Activated T-helper 9 cell treated with anti-CD3 and anti-CD28 coated beads, Interleukin-2, amount 50 U/mL, for 16 hours (primary cell): ENCODE measurements at places on chromosomes 5 and 9.

DNA sequence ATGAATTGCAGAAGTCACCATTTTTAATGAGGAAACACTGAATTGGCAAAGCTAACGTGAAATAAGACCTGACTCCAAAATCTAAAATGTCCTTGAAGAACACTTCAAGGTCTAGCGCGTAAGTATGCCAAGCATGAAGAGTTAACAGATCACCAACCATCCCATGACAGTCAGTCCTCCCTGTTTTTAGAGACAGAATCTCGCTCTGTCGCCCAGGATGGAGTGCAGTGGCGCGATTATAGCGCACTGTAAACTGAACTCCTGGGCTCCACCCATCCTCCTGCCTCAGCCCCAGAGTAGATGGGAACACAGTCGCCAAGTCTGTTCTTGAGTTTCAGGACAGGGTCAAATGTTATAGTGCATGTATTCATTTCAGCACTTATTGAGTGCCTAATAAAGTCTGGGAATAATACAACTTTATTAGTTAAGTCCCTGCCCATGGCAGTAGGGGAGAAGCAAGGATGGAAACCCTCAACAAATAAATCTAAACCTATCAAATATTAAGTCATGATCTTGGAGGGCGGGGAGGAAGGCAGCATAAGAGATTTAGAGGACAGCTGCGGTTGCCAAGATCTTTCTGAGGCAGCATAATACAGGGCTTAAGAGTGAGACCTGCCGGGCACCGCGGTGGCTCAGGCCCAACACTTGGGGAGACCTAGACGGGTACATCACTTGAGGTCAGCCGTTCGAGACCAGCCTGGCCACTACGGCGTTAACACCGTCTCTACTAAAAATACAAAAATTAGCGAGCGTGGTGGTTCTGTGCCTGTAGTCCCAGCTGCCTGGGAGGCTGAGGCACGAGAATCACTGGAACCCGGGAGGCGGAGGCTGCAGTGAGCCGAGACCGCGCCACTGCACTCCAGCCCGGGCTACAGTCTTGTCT is 1.1 kb downstream of the ATPSCKMT start:
- DNase-seq = no peak

- DNase-seq = no peak
Observed at GRCh38 chr5:55222985-55223811, 3.9 kb downstream of the MCIDAS start.

- no peak for DNase-seq
Observed at GRCh38 chr9:121714075-121714705, 62.8 kb downstream of the DAB2IP start.

- DNase-seq = no peak
Observed at GRCh38 chr5:6830643-6831239, 117.5 kb downstream of the TENT4A start.

GRCh38 chr9:131759017-131759647 is 19.3 kb upstream of the RAPGEF1 start:
- no peak for DNase-seq

DNA sequence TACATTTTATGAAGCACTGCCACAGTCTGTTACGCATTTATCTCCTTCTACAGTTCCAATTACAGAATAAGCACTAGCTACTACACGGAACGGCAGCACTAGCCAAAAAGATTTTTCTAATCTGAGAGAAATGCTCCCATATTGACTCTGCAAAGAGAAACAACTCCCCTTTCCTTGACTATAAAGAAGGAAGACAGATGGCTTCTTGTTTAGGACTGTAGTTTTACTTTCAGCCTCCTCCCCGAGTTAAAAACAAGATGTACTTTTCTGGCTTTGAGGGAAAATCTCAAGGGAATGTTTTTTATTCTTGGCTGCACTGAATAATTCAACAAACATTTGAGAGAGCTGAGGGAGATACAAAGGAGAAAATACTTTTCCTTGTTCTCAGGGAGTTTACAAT is 1.9 kb upstream of the SLC44A1 start:
- no peak for DNase-seq

- DNase-seq = no peak
Observed at GRCh38 chr9:109901201-109901600, 121.2 kb downstream of the PALM2AKAP2 start.

GRCh38 chr5:25554077-25554476 is 909.3 kb upstream of the CDH10 start:
- DNase-seq = no peak

- DNase-seq = no peak
Observed at GRCh38 chr5:157890836-157891597, 32.1 kb upstream of the CLINT1 start.

GRCh38 chr5:935510-936084 is 42.9 kb downstream of the TRIP13 start:
- no peak for DNase-seq

DNA sequence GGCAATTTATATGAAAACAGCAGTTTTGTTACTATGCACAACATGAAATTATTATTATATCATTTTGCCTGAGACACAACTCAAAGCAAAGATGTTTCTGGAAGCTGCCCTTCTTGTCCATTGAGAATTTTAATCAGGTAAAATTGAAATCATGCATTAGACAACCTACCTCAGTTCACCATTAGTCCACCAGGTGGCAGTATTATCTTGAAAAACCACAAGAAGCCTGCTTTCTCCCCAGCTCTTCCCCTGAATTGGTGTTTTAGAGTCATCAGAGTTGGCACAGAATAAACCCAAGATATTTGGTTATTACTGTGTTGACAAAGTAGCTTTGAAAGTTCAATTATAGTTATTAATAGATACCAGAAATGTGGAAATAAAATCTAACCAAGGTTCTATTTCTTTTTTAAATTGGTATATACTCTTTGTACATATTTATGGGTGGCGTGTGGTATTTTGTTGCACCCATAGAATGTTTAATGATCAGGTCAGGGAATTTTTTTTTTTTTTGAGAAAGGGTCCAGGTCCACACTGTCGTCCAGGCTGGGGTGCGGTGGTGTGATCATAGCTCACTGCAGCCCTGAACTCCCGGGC is 25.7 kb downstream of the UTP15 start:
- no peak for DNase-seq

DNA sequence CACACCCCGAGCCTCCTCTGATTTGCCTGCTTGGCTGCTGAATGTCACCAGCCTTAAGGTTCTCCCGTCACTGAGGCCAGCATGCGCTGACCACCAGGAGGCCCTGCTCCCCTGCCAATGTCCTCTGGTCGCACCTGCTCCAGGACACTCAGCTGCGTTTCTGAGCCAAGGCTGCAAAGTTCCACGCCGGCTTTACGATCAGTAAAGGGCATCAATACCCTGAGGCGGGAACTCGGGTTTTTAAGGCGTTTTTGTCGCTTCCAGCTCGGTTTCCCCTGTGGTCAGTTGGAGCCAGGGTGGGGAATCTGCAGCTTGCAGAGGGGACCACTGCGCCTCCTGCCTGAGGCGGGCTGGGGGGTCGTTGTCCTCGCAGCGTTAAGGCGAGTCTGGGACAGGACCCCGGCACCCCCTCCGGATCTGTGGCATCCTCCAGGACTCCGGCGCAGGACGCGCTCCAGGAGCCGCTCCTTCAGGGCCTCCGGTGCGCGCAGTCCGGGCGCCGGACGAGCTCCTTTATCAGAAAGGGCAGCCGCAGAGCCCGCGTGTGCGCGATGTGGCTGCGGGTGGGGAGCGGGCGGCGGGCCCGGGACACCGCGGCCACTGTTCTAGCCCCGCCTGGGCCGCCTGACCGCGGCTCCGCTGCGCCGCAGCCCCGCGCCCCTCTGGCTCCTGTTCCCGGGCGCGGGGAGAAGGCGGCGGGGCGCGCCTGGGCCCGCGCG is 24.1 kb upstream of the FLT4 start:
- DNase-seq = no peak

GRCh38 chr9:112028242-112029221 is 131.9 kb downstream of the UGCG start:
- DNase-seq = peak; percentile 4

DNA sequence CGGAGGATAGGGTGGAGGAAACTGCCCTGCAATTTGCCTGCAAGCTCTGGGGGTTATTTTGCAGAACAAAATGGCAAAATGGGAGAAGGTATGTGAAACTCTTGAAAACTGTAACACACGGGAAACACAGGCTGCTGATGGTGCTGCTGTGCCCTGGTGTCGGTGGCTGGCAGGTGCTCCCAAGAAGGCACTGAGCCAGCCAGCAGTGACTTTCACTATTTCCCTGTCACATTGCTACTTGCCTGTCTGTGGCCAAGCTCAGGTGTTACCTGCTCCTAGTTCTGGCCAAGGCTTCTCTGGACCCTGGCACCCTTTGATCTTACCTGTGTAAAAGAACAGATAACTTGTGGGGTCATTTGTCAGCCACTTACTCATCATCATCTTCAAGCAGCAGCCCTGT is 102.2 kb downstream of the CMYA5 start:
- DNase-seq = no peak

GRCh38 chr9:19372567-19372966 is 7.5 kb downstream of the RPS6 start:
- DNase-seq = no peak

GRCh38 chr5:179623906-179624741 is 653 bp upstream of the HNRNPH1 start:
- peak; percentile 38 for DNase-seq

GRCh38 chr5:149802008-149802680 is 72.0 kb downstream of the PPARGC1B start:
- DNase-seq = no peak

DNA sequence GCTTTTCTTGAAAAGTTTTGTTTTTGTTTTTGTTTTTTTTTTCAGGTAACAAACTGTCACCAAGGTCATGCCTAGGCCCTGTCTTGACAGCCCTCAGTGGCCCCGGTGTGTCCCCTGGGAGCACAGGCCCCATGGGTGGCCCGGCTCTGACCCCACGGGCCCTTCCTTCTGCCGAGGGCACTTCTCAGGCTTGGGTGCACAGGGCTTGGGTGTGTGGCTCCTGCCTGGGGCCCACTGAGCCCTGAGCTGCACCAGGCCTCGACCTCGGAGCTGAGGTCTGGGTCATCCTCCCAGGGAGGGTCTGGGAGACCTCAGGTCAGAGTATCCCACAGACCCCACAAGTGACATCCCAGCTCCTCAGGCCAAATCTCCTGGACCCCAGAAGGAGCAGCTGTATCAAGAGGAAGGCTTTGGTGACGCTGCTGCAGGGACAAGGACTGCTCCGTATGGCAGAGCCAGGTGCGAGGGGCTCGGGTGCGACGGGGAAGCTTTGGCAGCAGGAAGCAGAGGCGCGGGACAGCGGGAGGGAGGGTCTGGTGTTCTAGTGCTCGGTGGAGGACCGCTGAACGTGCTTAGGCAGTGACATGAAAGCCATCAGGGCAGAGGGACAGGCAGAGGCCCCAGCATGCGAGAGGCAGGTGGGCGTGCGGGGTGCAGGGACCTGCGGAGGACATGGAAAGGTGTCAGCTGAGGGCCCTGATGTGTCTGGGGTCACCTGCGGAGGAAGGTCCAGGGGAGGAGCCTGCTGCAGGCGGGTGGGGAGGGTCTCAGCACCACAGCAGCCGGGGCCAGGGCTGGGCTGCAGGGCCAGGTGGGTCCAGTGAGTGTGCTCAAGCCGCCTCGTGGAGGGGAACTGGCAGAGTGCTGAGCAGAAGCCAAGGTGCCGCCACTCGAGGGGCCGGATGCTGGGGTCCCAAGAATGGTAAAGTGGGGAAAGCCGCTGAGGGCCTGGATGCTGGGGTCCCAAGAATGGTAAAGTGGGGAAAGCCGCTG is 18.4 kb upstream of the SLC9A3 start:
- DNase-seq = no peak

GRCh38 chr5:87327998-87328397 is 60.3 kb downstream of the RASA1 start:
- no peak for DNase-seq

DNA sequence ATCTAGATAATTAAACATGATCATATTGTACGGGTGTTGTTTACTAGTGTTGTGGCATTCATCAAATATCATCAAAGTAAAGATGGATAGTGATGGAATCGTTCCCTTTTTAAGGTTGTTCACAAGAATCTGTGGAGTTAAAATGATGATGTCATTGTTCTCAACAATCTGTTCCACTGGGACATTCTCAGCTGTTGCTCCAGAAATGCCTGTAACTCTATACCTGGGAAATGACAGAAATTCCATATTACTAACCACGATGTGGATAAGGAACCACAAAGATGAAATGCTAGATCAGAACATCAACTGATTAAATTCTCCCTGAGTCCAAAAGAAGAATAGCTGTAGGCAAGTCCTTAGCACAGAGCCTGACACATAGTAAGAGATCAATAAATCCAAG is 38.0 kb downstream of the RIGI start:
- no peak for DNase-seq

GRCh38 chr9:88143179-88143578 is 4.9 kb upstream of the SPATA31C2 start:
- DNase-seq = no peak

GRCh38 chr5:28580616-28581015 is 1542.2 kb upstream of the CDH9 start:
- DNase-seq = no peak

- peak; percentile 46 for DNase-seq
Observed at GRCh38 chr9:91071184-91071990, 269.8 kb downstream of the SYK start.

DNA sequence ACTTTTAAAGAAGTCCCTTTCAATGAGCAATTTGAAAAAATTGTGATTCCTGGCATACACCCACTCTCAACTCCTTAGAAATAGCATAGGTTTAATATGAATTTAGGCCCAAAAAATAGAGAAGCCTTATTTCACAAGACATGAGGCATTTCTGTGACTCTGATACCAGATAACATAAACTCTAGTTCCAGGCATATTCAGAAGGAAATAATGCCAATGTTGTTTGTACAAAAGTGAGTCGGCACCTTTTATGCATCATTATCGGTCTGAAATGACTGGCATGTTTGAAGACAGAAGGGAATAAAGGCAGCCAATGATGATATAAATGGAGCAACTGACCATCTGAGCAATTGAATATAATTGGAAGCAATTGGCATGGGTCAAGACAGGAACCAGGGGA is 19.4 kb upstream of the RECK start:
- no peak for DNase-seq

- DNase-seq = no peak
Observed at GRCh38 chr9:134689321-134690181, 47.9 kb downstream of the COL5A1 start.

DNA sequence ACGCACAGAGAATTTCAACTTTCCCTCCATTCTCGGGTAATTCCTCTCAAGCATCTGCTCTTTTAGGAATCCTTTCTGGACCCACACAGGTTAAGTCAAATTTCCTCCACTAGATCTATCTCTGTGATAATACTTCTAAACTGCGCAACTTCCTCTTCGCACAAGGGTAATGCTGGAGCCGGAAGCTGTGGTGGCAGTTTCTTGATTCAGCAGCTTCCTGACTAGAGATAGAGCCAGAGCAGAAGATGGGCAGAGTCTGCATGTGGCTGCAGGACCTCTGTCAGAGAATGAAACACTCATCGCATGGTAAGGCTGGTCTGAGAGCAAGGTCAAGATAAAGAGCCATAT is 11.1 kb upstream of the CDC42SE2 start:
- DNase-seq = peak; percentile 65

GRCh38 chr9:109010746-109011145 is 2.6 kb downstream of the CTNNAL1 start:
- peak; percentile 43 for DNase-seq

GRCh38 chr5:105508519-105508918 is 1945.9 kb upstream of the NUDT12 start:
- DNase-seq = no peak

- no peak for DNase-seq
Observed at GRCh38 chr5:176944268-176944667, 45.1 kb upstream of the HK3 start.
